ENCODE measurements at places on chromosomes 11 and 22.

GRCh38 chr11:122344215-122344614, 228.2 kb upstream of the BLID start:
- no peak for DNase-seq

DNA sequence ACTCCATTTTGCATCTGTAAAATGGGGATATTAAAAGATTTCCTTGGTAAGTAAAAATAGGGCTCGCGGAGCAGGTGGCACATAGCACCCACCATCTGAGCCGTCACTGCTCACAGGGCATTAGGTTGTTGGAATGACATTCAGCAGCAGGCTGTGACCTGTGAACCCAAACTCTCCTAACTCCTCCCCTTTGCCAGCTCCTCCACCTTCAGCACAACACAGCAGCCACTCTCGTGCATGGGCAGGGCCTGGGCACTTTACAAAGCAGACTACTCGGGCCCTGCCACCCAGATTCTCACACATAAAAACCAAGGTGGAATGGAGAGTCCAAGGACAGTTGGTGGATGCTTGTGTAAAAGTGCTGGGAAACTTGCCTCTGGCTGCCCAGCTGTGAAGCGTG, 77.2 kb downstream of the FLI1 start:
- DNase-seq: no peak

DNA sequence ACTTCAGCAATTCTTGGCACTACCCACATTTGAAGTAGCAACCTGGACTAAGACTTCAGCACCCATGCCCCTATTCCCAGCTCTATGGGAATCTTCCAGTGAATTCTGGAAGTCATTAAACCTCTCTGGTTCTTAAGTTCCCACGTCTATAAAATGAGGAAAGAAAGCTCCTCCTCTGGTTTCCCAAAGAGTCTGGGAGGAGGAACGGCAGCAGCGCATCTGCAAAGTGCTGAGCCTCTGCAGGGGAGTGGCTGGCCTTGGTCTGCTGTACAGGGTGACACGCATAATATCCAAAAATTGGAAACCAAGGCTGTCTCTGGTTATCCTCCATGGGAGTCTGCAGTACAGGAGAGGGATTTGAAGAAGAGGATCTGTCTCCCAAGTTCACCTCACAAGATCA, 73.6 kb upstream of the TP53I11 start:
- DNase-seq: no peak

DNA sequence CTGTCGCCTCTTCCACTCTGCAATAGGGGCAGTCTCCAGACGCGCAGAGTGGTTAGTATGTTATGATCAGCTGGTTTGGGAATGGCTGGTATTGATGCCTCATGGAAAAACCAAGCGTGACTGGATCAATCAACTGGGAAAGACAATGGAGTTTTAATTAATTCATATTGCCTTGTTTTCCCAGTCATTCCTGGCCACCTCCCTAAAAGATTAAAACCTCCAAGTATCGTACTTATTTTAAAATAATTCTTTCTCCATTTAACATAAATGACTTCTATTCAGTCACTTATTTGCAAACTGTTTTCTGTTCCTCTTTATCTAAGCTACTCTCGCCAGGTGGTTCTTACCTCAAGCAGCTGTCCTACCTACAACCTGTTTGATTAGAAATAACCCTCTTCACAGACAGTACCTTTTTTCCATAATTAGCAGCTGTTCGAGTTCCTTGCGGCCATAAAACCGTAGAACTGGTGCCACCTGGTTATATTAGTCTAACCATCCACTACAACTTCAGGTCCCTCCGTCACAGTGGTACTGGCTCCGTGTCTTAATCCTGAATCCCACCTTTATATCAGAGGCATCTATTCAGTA, 898 bp downstream of the ZNF215 start:
- no peak for DNase-seq
